ENCODE measurements at places on chromosomes 2 and 18. TPM values are rescaled to one million over a fixed set of nuclear protein-coding genes. Genes with fewer than 3 reads are reported as not detected.
A peak's percentile ranks its signal among the peaks of the same experiment; 100 is the strongest.

GRCh38 chr2:184830531-184830930, 232.2 kb downstream of the ZNF804A start:
- DNase-seq, result no peak

- no peak for DNase-seq
Observed at GRCh38 chr2:62305421-62306176, 109.7 kb downstream of the B3GNT2 start.

- DNase-seq, result no peak
Observed at GRCh38 chr2:210172219-210172575, 988 bp upstream of the KANSL1L start.

The DOK6 gene
- total RNA-seq, result not detected

The RSAD2 gene
- 4.4 TPM for total RNA-seq

DNA sequence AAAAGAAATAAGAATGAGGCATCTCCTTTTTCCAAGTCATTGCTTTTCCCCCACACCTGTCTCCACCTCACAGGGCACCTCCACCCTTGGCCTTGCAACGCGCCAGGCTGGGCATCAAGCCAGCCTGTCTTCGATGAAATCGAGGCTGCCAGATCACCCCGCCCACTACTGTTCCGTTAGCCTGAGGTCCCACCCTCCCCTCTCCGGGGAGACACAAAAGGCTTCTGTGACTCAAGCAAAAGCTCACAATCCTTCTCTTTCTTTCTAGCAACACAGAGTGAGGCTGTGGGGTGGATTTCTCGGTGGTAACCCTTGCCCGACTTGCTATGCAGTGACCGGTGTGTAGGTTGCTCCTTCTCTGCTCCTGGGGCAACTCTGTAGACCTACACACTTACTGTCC, 9.9 kb downstream of the TNP1 start:
- DNase-seq, result peak; percentile 70
